ENCODE measurements at places on chromosomes 13 and 19.

GRCh38 chr19:55387736-55388497, 2.2 kb downstream of the RPL28 start:
- DNase-seq: no peak

GRCh38 chr19:4108767-4109625, 14.9 kb downstream of the MAP2K2 start:
- DNase-seq: no peak

GRCh38 chr19:3538965-3539755, at the start of gene TEKTIP1:
TSS of gene TEKTIP1 (plus strand) at chr19:3539174. CDS start at chr19:3539178, 4 bp downstream.
- DNase-seq: no peak

- no peak for DNase-seq
Measured at GRCh38 chr13:49840675-49841074, 48.2 kb upstream of the KPNA3 start.

- DNase-seq: peak; percentile 60
Measured at GRCh38 chr13:98144027-98144741, 1.3 kb downstream of the FARP1 start.

- peak; percentile 99 for DNase-seq
Measured at GRCh38 chr19:41225238-41226052, 6.4 kb downstream of the AXL start.

DNA sequence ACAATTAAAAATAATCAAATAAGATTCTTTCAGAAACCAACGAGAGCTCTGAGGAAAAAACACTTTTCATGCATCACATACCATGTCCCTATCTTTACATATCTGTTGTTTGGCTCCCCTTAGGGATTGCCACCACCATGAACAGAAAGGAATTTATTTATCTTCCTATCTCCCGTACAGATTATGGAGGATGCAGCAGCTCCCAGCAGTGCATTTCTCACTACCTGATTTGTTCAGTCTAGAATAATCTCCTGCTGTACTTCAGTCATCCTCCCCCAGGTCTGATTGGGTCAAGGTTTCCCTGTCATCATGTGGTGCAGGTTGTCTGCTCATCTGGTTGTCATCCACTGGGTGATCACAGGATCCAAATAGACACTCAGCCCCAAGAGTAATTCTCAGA, 451.3 kb downstream of the OXGR1 start:
- DNase-seq: no peak

- DNase-seq: no peak
Measured at GRCh38 chr19:10643172-10643967, 10.8 kb upstream of the ILF3 start.

GRCh38 chr19:48745208-48745995, 1.3 kb downstream of the IZUMO1 start:
- DNase-seq: peak; percentile 53

GRCh38 chr13:106738186-106738678, 170.3 kb upstream of the ARGLU1 start:
- DNase-seq: no peak

GRCh38 chr19:8458380-8458779, 13.6 kb downstream of the HNRNPM start:
- DNase-seq: no peak

GRCh38 chr19:53903055-53903680, 5.9 kb upstream of the CACNG7 start:
- DNase-seq: no peak

- DNase-seq: peak; percentile 53
Measured at GRCh38 chr19:38142176-38143035, 81.6 kb downstream of the DPF1 start.

DNA sequence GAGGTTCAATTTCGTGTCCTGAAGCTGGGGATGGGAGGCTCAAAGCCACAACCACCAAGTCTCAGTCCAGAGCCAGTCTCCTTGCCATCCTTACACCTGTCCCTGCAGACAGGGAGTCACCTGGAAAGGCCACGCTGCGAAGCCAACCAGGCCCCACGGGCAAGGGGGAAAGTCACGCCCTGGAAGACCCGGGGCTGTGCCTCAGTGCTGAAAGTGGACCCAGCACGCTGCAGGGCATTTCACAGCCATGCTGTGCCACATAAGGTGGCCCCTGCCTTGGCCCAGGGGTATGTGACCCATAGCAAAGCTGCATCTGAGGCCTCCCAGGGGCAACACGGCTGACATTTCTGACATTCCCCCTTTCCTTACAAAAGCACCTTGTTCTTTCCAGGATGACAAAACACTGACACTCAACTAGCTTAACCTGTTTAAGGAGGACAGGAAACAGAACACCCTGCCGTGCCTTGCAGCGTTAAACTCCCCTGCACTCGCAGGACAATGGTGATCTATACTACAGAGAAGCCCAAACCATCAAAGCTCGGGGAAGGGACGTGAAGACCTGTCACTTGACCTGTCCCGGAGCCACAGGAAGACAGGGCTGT, 14.8 kb downstream of the CHERP start:
- DNase-seq: no peak

GRCh38 chr19:38850436-38850975, 720 bp upstream of the HNRNPL start:
- peak; percentile 100 for DNase-seq

DNA sequence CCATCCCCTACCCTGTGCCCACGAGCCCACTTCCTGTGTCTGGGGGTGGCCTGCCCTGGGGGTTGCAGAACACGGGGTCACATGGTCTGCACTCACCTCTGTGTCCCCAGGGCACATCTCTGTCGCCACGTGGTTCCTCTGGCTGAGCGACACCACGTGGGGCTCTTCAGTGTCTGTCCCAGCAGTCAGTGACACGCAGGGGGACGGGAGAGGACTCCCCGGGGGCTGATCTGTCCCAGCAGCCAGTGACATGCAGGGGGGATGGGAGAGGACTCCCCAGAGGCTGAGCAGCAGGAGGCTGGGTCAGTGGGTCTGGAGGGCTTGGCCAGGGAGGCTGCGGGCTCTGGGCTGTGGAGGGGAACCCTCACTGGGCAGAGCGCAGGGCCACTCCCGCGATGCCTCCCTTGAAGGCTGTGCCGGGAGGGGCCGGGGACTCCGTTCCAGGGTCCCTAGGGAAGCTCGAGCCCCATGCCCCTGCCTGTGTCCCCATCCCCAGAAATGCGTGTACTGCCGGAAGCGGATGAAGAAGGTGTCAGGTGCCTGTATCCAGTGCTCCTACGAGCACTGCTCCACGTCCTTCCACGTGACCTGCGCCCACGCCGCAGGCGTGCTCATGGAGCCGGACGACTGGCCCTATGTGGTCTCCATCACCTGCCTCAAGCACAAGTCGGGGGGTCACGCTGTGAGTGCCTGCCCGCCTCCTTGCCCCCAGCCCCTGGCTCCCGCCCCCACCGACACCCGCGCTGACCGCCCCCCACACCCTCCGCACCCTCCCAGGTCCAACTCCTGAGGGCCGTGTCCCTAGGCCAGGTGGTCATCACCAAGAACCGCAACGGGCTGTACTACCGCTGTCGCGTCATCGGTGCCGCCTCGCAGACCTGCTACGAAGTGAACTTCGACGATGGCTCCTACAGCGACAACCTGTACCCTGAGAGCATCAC, 174.8 kb downstream of the KDM4B start:
- DNase-seq: no peak

- DNase-seq: peak; percentile 57
Measured at GRCh38 chr19:46813839-46814358, 25.5 kb upstream of the SLC1A5 start.

DNA sequence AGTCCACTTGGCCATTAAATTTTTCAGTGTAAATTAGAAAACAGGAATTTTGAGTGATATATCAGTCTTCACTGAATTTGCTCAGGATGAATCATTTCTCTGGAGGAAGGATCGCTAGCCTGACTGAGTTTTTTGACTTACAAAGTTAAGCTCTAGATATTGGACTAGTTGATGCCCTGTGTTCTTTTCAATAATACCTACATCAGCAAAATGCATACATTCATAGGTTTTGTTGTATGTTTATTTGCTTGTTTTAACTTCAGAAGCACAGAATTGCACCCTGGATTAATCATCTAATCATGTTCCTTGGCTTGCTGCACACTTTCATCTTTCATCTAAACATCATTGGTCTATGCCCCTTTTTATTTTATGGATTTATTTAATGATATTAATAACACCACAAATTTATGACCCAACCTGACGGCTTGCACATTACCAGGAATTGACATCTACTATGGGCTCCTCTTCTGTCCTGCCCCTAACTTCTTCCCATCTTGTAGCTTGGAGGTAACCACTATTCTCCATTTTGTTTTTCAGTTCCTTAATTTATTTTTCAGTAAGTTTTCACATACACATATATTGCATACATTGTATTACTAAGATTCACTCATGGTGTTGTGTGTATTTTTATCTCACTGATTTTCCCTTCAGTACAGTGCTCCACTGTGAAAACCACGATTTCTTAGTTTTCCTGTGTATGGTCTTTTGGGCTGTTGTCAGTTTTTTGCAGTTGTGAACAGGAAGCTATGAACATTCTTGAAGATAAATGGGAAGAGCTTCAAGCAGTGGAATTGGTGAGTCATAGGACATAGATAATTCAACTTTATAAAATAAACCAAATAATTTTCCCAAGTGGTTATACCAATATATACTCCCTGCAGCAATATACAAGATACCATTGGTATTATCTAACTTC, 23.3 kb downstream of the COMMD6 start:
- DNase-seq: peak; percentile 57

DNA sequence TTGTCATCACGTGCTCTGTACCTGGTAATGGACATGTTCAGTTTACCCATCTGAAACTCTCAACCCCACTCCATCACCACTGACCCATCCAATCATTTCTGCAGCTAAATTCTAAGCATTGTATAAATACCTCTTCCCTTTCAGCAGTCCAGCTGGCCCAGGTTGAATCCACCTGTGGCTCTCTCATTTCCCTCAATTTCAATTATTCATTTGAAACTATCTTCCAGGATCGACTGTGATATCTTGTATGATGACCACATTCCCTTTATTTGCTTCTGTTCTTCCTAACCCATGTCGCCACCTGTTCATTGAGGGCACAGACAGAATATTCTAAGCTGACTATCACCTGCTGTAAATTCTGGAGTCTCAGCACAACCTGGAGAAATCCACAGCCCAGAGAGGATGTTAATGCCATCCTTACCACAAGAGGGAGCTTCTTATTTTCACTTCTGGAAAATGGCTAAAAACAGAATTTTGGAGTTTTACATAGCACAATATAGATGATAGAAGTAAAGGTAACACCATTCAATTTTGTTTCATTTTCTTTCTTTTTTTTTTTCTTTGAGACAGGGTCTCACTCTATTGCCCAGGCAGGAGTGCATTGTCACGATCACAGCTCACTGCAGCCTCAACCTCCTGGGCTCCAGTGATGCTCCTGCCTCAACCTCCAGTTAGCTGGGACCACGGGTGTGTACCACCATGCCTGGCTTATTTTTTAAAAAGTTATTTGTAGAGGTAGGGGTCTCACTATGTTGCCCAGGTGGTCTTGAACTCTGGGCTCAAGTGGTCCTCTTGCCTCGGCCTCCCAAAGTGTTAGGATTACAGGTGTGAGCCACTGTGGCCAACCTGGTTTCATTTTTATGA, 38.6 kb downstream of the ZNF823 start:
- peak; percentile 18 for DNase-seq

DNA sequence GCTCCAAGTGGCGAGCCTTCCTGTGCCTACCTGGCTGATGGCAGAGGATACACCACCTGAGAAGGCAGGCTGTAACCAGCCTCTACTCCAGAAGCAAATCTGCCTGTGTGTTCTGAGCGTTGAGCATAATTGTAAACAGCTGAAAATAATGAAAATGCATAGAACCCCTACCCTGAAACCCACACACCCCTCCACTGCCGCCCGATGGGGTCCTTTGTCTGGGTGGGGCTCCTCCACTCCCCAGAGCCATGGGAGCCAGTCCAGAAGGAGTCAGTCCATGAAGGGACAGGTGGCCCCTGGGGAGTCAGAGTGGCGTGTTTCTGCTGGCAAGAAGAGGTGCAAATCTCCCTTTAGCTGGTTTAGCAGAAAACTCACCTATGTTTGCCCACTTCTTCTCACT, 8.0 kb upstream of the SOX1 start:
- no peak for DNase-seq

GRCh38 chr19:17078036-17078919, 2.7 kb downstream of the MYO9B start:
- no peak for DNase-seq

- peak; percentile 59 for DNase-seq
Measured at GRCh38 chr13:29556742-29557141, 38.7 kb downstream of the SLC7A1 start.

GRCh38 chr19:45542234-45542668, 35.0 kb downstream of the VASP start:
- no peak for DNase-seq

- no peak for DNase-seq
Measured at GRCh38 chr13:76019421-76020044, 383.4 kb downstream of the LMO7 start.

- peak; percentile 83 for DNase-seq
Measured at GRCh38 chr19:48290771-48291488, 21.0 kb downstream of the ZNF114 start.

GRCh38 chr19:34475026-34475974, 6.3 kb upstream of the WTIP start:
- DNase-seq: peak; percentile 85

GRCh38 chr19:5112681-5113575, 144.0 kb downstream of the KDM4B start:
- peak; percentile 79 for DNase-seq

- no peak for DNase-seq
Measured at GRCh38 chr13:51822106-51822815, 18.3 kb upstream of the DHRS12 start.

DNA sequence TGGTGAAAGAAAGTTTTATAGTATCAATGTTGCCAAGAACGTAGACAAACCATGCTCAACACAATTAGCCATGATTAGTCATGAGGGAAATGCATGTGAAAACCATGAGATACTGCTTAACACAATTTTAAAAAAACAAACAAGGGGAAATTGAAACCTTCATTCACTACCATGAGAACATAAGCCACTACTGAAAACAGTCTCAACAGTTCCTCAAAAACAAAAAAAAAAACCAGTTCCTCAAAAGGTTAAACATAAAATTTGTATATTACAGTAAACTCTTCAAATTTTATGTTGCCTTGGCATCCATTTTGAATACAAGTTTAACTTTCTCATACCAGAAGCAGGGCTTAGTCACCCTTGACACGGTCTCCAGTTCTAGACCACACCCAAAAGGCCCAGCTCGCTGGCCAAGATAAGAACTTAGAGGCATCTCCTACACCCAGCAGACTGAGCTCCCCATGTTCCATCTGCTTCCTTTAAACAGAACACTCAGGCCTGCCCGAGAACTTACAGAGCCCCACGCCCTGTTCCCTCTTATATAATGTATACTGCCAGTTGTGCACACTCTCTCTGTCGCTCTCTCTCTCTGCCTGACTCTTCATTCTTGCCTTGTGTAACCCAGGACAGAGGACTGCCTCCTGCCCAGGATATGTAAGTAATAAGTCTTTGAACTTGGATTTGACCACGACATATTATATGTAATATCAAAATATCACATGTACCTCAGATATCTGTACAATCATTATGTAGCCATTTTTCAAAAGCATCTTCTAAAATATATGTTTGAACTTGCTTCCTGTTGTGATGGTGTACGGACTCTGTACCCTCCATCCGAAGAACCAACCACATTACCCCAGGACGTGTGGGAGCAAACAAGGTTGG, 67.4 kb downstream of the STK24 start:
- peak; percentile 81 for DNase-seq

- DNase-seq: no peak
Measured at GRCh38 chr19:51341976-51342580, at the start of gene VSIG10L. TSS of gene VSIG10L (minus strand) at chr19:51342139. CDS start at chr19:51342124, 15 bp downstream.

GRCh38 chr13:37715606-37716015, 117.0 kb upstream of the POSTN start:
- DNase-seq: peak; percentile 79

- peak; percentile 75 for DNase-seq
Measured at GRCh38 chr13:39417643-39418042, 185.3 kb downstream of the LHFPL6 start.
